ENCODE measurements at places on chromosomes 7 and 10. TPM values are rescaled to one million over a fixed set of nuclear protein-coding genes. Genes with fewer than 3 reads are reported as not detected.

DNA sequence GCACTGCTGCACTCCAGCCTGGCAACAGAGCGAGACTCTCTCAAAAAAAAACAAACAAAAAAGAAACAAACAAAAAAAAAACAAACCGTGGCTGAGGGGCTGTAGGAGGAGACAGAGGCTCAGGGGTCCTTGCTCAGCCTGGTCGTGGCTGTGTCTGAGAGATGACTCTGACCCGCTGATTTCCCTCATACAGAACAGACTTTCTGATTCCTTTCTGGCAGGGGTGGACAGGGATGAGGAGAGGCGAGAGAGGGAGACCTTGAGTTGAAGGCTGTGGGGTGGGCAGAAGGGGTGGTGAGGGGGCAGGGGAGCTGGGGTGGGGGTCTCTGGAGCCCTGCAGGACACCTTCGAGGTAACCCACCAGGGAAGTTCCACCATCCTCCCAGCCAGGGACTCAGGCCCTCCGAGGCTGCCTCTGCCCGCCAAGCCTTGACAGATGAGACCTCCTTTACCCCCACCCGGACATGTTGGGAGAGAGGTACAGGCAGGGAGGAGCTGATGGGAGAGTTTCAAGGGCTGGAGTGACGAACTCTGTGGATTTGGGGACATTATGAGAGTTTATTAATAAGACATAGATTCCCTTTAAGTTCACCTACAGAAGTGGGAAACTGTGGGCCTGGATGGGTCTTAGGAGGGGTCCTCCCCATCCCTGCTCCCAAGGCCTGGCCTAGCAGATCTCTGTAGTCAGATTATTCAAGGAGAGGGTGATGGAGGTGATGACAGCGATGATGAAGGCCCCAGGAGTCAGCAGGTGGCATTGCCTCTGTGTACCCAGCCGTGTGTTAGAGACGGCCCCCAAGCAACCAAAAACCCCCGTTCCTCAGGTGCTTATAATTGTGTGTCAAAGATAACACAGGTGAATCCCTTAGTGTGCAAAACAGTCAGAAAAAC, 2.0 kb downstream of the MUC12 start:
- no peak for DNase-seq

DNA sequence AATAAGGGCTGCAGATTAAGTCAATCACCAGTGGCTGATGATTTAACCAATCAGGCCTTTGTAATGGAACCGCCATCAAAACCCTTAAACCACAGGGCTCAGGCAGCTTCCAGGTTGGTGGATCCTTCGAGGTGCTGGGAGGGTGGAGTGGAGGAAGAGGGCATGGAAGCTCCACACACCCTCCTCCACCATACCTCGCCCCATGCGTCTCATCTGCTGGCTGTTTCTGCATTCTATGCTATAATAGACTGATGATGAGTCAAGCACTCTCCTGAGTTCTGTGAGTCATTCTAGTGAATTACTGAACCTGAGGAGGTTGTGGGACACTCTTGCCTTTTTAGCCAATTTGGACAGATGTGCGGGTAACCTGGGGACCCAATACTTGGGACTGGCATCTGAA, 43.9 kb downstream of the CHST15 start:
- DNase-seq: peak; percentile 88

The VWDE gene
- total RNA-seq: 3.6 TPM

DNA sequence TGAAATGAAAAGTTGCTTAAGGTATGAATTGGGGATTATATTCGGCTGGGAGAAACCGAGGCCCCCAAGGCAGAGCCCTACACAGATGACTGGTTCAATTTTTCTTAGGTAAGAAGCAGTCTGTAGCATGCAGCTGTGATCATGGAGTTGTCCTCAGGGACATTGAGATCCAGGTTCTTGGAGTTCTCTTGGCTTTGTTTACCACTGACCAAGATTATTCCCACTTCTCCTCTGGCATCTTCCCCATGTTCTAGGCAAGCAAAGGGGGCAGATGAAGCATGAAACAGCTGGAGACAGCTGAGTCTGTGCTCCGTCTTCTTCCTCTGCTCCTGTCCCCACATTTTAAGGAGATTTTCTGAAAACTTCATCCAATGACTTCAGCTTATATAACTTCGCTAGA, 129.5 kb upstream of the BMPER start:
- DNase-seq: no peak

The CTAGE4 gene
- 2.2 TPM for total RNA-seq

DNA sequence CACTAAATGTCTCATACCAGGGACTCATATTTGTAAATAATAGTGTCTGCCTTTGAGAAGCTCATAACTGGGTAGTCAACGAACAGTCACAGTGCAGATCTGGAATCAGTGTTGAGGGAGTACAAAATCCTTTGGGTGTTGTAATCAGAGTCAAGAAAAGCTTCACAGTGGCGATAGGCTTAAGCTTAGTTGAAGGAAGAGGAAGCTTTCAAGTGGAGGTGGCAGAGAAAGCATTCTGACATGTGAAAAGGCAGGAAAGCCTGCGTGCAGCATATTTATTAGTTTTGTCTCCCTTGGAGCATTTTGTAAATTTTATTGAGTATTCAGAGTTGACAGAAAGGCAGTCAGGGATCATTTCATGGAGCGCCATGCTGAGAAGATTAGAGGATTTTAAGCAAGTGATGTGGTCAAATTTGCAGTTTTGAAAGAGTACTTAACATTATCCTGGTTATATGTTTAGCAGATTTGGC, 104.9 kb downstream of the ADK start:
- peak; percentile 47 for DNase-seq

DNA sequence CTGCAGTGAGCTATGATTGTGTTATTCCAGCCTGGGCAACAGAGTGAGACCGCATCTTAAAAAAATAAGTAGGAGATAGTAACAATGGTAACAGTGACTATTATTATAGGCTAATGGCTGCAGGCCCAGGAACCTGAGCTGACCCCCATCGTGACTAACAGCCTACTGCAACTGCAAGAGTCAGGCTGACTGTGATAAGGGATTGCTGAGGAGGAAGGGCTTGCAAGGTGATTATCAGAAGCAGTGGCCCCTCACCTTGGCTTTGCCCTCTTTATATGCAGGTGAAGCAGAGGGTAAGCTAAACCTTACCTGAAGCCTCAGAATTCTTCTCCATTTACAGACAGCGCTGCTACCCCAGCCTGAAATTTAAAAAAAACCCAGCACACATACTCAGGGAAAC, 83.9 kb upstream of the SDK1 start:
- peak; percentile 10 for DNase-seq

GRCh38 chr7:479948-480499, 39.6 kb downstream of the PDGFA start:
- no peak for DNase-seq

- no peak for DNase-seq
These were observed 44.6 kb downstream of the FAM20C start for GRCh38 chr7:236967-237366.

DNA sequence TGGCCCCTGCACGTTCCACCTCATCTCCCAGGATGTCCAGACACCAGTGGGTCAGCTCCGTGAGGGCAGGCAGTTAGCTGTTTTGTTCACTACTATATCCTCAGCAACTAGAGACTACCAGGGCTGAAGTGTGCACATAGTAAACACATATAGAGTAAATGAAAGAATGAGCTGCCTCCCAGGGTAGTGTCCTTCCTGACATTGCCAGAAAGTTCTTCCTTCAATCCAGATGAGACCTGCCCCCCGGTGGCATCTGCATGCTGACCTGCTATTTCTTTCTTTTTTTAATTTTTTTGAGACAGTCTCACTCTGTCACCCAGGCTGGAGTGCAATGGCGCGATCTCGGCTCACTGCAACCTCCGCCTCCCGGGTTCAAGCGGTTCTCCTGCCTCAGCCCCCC, 14.0 kb upstream of the ARPC1A start:
- peak; percentile 34 for DNase-seq

Data from bronchial epithelial cell (primary cell).